Ecto neural progenitor cell (in vitro differentiated cells): ENCODE measurements at places on chromosomes 1 and 21.

GRCh38 chr21:39422527-39423241 is 22.9 kb downstream of the LCA5L start:
- DNase-seq = no peak

- DNase-seq = peak; percentile 43
Observed at GRCh38 chr1:53332833-53333232, 5.0 kb upstream of the LRP8 start.

DNA sequence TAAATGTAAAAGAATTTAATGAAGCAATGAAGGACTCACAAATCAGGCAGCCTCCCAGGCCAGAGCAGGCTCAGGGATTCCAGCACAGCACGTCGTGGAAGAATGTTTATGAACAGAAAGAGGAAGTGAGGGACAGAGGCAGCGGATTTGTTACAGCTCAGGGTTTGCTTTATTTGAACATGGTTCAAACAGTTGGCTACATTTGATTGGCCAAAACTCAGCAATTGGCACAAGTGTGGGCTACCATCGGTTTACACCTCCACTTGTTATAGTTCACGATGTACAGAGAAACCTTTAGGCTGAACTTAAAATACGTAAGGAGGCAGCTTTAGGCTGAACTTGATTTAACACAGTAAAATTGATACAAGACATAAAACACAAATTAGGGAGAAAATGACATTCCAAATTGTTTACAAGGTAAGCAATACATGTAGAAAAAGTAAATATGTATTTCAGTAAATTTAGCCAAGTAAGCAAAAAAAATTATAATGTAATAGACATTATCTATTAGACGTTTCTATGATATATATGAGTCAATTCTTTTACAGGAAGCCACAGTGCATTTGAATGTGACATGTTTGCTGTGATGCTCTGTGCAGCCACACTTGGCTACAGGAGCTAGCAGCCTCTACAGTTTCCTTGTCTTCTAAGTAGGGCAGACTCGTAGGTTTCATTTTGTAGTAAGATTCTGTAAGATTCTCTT is 126.5 kb downstream of the ADSS2 start:
- DNase-seq = no peak

DNA sequence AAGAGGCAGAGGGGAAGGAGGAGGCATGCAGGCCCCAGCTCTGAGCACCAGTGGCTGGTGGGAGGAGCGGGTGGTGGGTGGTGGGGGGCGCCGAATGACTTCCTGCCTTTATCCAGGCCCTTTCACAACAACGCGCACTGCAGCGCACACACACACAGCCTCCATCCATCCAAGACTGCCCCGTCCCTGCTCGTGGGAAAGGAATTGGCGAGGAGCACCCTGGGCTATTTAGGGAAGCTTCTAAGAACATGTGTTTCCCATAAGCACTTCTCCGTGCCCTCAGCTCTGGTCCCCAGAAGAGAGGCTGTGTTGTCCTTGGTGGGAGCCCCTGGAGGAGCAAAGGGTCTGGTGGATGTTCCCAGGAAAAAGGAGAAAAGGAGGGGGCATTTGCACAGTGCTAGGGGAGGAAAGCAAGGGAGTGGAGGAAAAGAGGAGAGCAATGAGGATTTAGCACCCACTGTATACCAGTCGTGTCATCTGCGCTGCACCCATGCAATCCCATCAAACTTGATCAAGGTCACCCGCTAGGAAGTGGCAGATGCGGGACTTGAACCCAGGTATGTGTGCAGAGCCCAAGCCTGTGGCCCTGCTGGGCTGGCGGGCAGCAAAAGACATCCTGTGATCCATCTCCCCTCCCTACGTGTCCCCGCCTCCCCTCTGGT is 28.1 kb downstream of the EPHA2 start:
- DNase-seq = no peak

- DNase-seq = no peak
Observed at GRCh38 chr1:97254731-97255463, 533.3 kb downstream of the PTBP2 start.

- no peak for DNase-seq
Observed at GRCh38 chr1:210978974-210979354, 155.0 kb downstream of the KCNH1 start.

- no peak for DNase-seq
Observed at GRCh38 chr1:3282186-3282585, 172.3 kb upstream of the ARHGEF16 start.

- DNase-seq = no peak
Observed at GRCh38 chr1:115182012-115182715, 92.9 kb upstream of the TSPAN2 start.

- DNase-seq = no peak
Observed at GRCh38 chr1:13492711-13493110, 21.1 kb downstream of the LRRC38 start.

DNA sequence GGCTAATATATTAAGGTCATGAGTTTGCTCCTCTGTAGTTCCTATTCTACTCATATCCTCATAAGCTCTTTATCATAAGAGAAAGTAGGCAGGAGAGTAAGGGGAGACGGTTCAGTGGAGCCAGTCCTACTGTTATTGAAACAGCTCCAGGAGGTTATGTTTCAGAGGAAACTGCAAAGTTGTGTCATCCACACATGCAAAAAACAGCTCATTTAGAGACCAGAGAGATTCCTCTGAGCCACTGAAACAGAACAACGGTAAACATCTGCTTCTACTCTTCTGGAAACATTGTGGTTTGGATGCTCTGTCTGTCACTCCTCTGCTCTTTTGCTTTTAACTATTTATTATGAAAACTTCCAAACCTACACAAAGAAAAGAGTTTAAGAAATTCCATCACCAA is 66.3 kb upstream of the PPP2R5A start:
- DNase-seq = no peak

DNA sequence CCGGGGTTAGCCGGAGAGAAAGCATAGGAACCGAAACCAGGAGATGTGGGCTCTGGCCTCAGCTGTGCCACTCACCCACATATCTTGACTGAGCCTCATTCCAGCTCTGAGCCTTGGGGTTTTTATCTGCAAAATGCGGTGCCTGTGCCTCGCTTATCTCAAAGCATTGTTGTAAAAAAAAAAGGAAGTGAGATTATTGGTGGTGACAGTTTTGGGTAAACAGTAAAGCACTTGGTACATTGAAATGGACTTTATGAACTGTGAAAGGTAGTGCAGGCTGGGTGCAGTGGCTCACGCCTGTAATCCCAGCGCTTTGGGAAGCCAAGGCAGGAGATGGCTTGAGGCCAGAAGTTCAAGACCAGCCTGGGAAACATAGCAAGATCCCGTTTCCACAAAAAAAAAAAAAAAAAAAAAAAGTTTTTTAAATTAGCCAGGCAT is 3.8 kb downstream of the PTAFR start:
- no peak for DNase-seq

- DNase-seq = no peak
Observed at GRCh38 chr1:115690972-115691371, 49.2 kb downstream of the VANGL1 start.

- no peak for DNase-seq
Observed at GRCh38 chr1:83802460-83803152, 196.3 kb downstream of the TTLL7 start.

- no peak for DNase-seq
Observed at GRCh38 chr1:158248118-158248517, 6.1 kb upstream of the CD1A start.

- no peak for DNase-seq
Observed at GRCh38 chr1:150002217-150002616, 8.3 kb downstream of the OTUD7B start.

- DNase-seq = no peak
Observed at GRCh38 chr1:46070164-46070814, 62.1 kb downstream of the PIK3R3 start.

DNA sequence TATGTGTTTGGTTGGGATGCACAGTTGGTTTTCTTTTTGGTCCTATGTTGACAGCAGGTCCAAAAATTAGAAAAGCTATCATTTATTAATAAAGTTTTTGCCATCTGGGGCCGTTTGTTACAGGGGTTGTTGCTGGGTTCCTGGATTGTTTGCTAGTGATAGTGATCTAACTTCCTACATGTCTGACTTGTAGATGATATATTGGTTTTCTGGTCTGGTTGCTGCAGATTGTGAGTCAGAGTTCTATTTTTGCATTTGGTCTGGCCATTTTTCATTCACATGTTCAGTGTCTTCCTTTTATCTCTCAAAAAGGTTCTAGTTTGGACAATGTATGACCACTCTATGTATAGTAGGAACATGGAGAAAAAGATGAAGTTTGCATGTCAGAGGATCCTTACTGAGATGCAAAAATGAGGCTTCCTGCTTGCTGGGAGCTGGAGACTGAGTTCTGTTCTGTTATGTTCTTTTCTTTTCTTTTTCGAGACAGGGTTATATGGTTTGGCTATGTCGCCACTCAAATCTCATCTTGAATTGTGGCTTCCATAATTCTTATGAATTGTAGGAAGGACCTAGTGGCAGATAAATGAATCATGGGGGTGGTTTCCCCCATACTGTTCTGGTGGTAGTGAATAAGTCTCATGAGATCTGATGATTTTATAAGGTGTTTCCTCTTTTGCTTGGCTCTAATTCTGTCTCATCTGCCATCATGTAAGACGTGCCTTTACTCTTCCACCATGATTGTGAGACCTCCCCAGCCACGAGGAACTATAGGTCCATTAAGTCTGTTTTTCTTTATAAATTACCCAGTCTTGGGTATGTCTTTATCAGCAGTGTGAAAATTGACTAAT is 4.2 kb upstream of the NVL start:
- no peak for DNase-seq

DNA sequence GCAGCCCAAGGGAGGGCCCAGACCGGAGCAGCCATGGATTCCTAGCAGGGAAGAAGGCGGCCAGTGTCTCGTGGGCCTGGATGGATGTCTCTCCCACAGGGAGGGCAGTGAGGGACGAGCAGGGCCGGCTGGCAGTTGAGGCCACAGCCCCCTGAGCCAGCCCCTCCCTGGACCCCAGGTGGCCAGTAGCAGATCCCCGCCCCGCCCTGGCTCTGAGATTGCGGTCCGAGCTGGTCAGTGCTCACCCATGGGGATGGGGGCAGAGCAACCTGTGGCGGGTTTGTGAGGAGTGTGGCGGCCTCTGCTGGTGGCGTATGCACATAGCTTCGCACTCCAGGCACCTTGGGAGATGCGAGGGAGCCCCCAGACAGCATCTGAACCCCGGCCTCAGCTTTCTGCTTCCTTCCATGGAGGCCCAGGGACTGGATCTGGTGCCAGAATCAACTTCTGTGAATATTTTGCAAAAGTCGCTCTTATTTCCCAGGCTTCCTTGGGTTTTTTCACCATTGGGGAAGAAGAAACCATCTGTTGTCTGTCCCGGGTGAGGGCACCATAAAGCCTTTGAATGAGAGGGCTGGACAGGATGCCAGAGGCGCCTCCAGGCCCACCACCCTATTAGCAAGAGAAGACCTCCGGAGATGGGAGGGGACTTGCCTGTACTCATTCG is 8.4 kb upstream of the KCNN3 start:
- peak; percentile 92 for DNase-seq

- no peak for DNase-seq
Observed at GRCh38 chr1:24779689-24780464, 34.6 kb downstream of the CLIC4 start.

- no peak for DNase-seq
Observed at GRCh38 chr1:193694741-193695140, 508.3 kb upstream of the B3GALT2 start.

- DNase-seq = no peak
Observed at GRCh38 chr1:219514728-219515127, 98.2 kb downstream of the ZC3H11B start.

GRCh38 chr1:2233468-2233867 is 5.3 kb downstream of the SKI start:
- no peak for DNase-seq

DNA sequence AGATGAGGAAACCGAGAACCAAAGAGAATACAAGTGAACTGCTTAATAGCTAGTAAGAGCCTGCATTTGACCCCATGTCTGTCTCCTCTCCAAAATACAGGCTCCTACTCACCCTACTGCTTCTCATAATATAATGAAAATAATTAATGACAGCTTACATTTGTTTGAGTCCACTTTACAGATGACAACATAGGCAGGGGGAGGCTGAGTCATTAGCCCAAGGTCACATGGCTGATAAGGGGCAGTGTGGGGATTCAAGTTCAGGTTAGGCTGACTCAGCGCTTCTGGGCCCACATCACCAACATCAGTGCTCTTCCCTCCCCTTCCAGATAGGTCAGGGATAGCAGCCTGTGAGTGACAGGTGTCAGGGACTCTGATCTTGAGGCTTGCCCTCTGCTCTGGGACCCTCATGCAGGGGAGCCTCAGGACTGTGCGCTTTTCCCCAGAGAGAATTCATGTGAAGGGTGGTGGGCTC is 16.2 kb downstream of the AZIN2 start:
- DNase-seq = no peak

DNA sequence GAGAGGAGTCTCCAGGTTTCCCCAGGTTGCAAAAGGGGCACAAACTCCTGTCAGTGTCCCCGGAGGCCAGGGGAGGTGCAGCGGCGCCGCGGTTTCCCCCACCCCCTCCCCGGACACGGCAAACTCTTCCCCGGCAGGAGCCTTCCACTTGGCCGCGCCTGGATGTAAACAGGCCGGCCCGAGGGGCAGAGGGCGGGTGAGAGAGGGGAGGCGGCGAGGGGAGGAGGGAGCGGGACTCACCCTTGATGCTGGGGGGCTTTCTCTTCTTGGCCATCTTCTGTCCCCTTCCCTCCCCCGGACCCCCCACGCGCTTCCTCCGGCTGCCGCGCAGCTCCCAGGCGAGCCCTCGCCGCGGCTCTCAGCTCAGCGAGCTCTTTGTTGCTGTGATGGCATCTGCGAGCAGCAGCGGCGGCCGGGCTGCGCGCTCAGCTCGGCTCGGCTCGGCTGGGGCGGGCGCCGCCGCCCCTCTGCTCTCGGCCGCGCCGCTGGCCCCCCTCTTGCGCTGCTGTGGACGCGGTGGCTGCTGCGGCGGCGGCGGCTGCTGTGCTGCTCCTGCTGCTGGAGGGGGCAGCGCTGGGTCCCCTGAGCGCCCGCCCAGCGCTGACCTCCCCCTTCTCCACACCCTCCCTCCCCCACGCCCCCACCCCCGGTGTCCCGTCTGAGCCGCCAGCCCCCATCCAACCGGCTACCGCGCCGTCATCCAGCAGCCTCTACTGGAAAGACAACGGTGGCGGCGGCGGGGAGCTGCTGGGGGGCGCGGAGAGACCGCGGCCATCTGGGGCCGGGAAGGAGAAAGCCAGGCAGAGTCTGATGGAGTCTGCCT is 4.9 kb upstream of the SLC44A5 start:
- peak; percentile 73 for DNase-seq

- peak; percentile 54 for DNase-seq
Observed at GRCh38 chr1:51330331-51331201, at the start of gene TTC39A. TSS of gene TTC39A (minus strand) at chr1:51330562. CDS start at chr1:51330477, 85 bp downstream.
